ENCODE measurements at places on chromosomes 2 and 18.

GRCh38 chr18:34818064-34818463 is 108.0 kb downstream of the DTNA start:
- no peak for DNase-seq

DNA sequence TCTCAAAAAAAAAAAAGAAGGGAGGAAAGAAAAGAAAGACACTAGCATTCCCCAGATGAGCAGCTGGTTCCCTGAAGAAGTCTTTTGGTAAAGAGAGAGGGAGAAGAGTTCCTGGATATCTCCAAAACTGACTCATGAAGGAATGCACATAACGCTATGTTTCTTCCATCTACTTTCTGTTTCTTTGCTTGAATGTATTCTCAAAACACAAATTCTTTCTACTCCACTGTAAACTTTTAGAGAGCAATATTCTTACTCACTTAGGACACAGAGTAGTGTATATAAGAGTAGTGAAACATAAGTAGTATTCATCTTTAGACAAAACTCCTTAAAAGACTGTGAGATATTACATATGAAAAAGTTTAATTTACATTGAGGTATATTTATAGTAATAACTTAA is 64.2 kb downstream of the TRIP12 start:
- DNase-seq: no peak

- no peak for DNase-seq
Measured at GRCh38 chr2:176533505-176534193, 264.4 kb downstream of the MTX2 start.

DNA sequence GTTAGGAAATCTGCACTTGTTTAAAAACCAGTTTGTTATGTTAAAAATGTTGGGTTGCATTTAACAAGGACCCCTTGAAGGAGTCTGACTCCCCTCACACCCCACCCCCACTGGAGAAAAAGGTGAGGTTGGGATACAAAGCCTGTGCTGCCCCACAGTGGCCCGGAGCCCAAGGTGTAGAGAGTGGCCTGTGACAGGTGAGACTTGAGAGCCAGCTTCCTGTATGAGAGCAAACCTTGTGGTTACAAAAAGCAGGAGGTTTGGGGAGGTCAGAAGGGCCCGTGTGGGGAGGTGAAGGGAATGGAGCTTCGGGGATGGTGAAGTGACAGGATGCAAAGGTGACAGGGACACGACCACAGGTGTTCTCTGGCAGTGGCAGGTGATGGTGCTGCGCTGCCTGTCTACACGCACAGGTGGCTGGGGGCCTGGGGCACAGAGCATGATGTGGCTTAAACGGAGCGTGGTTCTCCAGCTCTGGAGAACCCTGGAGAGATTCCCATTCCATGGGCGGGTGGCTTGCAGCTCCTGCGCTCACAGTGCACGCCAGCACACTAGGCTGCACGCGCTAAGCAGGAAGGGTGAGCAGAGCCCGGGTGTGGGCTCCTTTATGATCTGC is 29.0 kb downstream of the IMPA2 start:
- DNase-seq: no peak

- DNase-seq: no peak
Measured at GRCh38 chr2:178238750-178239149, 44.4 kb downstream of the OSBPL6 start.

GRCh38 chr2:175750195-175750594 is 251.9 kb downstream of the LNPK start:
- DNase-seq: no peak

DNA sequence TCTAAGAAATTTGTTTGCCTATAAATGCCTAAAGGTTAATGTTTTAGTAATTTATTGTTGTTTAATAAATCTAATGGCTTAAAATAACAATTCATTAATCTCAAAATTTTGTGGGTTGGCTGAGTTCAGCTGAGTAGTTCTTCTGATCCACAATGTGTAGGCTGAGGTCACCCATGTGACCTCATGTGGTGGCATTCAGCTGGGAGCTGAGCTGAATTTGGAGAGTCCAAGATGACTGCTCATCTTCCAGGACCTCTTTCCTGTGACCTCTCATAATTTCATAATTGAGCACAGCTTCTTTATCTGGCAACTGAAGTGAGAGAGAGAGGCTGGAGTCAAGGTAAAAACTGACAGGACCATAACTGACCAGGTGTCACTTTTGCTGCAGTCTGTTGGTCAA is 132.4 kb downstream of the TXNL1 start:
- DNase-seq: no peak

DNA sequence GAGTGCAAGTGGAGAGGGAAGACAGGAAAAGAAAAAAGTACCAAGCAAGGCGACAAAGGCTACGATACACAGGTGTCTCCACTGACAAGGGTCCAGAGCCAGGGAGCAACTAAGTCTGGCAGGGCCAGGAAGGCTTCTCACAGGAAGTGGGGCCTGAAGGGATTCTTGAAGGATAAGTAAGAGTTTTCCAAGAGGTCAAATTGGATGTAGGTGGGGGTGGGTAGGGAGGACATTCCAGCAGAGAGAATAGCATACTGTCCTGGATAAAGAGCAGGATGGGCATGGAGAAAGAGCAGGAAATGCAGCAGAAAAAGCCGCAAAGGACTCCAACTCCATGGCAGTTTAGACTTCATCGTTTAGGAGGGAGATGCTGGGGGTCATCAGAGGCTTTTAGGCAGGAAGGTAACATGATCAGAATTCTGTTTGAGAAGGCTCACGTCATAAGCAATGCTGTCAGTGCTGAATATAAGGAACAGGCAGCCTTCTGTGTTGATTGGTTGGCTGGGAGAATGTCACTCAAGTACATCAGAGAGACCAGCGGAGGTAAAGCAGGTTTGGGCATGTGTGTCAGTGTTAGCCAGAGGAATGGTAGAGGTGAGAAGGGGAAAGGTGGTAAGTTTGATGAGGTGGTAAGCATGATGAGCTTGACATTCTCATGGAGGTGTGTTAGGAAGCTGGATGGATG is 35.1 kb downstream of the ARHGAP25 start:
- no peak for DNase-seq

DNA sequence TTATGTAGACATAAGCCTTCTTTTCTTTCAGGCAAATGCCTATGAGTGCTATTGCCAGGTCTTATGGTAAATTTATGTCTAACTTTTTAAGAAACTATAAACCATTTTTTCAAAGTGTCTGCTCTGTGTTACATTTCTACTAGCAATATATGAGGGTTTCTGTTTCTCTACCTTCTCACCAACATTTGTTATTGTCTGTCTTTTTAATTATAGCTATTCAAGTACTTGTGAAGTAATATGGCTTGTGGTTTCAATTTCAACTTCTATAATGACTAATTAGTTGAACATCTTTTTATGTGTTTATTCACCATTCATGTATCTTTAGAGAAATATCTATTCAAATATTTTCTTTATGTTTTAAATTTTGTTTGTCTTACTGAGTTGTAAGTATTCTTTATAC is 213.1 kb upstream of the MC4R start:
- DNase-seq: no peak

GRCh38 chr2:231640641-231641111 is 48.0 kb downstream of the TEX44 start:
- no peak for DNase-seq

DNA sequence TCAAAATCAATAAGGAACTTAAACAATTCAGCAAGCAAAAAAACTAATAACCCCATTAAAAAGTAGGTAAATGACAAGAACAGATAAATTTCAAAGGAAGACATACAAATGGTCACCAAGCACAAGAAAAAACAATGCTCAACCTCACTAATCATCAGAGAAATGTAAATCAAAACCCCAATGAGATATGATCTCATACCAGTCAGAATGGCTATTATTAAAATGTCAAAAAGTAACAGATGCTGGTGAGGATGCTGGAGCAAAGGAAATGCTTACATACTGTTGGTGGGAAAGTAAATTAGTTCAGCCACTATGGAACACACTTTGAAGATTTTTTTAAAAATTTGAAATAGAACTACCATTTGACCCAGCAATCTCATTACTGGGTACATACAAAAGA is 538.0 kb downstream of the TMX3 start:
- no peak for DNase-seq

DNA sequence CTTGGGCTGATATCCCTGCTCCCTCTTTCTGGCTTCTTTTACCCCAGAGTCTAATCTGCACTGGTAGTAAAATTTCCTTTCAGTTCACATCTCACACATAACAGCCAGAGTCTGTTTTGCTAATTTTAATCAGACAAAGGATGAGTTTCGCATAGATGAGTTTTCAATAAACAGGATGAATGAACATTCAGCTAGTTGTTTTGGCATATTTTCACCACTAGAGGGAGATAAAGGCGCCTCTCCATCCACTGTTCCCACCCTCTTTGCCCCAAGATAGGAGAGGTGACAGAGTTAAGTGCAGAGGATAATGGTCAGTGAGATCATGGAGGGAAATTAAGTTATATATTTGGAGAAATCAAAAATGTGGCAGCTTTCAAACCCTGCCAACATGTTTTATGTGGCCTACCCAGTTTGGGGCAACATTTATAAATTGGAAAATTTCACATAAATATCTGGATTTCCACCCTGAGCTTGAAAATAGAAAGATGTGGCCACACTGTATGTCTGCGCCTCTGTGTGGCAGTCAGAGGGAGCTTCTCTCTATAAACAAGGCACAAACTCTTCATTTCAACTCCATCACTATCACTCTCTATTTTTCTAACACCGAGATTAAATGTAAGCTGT is 48.5 kb upstream of the DTNA start:
- DNase-seq: peak; percentile 30

GRCh38 chr2:95509408-95509807 is 24.9 kb upstream of the TRIM43B start:
- DNase-seq: no peak

- no peak for DNase-seq
Measured at GRCh38 chr2:71589763-71590162, 136.4 kb downstream of the DYSF start.

GRCh38 chr2:1406434-1406833 is 6.8 kb upstream of the TPO start:
- no peak for DNase-seq

- no peak for DNase-seq
Measured at GRCh38 chr2:129748653-129749052, 230.8 kb upstream of the RAB6C start.

DNA sequence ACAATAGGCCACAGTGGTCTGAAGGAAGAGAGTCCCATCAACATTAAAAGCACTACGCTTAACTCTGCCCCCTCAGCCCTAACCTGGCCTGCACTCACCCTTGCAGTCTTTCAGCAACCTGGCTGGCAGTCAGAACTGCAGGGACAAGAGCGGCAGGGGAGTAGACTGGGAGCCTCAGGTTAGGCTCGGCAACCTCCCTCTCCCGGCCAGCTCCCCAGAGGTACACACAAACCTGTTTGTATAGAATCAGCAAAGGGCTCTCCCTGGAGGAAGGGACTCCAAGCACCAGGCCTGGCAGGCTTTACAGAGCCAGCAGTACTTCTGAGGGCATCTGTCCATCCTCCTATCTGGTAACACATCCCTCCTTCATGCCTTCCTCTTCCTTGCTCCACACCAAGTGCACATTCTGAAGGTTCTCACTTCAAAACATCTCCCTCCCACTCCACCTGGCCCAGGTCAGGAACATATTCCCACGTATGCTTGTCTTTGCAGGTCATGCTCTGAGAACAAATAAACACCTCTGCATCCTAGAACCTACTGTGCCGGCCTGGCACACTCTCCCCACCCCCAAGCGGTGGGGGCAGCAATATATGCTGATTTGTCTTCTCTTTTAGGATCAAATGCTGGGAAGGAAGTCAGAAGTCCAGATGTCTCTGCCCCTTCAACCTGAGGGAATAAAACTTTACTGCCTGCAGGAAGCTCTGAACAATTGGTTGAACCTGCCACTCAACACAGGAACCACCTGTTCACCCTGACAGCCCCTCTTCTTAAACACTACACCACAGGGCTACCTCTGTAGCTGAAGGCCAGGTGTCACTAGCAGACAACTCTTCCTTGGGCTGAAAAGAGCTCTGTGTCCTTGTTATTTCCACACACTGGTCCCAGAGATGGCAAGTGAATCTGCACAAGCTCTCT is 12.6 kb upstream of the SFXN5 start:
- no peak for DNase-seq

DNA sequence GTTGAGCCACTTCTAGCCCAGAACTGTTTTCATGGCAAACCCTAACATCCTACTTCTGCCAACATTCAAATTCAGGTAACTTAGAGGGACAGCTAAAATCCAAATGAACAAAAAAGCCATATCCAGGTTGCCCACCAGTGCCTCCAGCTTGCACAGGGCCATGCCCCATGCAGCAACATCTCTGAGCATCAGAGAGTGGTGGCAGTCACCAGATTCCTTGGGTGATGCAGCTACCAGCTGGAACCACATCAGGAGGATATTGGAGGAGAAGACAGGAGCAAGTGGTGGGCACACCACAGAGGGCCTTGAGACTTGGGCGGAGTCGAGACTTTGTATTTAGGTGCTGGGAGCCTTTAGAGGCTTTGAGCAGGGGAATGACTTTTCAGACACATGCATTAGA is 50.5 kb downstream of the SDC1 start:
- no peak for DNase-seq

DNA sequence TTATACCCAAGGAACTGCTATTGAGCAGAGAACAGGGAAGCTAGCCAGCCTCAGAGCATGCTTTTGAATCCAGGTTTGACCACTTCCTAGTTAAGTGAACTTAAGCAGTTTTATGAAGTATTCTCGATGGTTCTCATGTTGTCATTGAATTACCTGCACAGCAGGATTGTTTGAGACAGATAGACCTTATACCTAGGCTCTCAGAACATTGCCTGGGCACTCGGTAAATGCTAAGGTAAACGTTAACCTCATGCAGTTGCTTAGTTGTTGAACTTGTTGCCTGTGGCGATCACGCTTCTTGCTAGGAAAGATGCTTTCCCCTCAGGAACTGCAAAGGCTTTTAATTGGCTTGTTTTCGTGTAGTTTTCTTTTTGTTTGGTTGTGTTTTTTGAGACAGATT is 34.0 kb upstream of the CHMP1B start:
- DNase-seq: no peak

DNA sequence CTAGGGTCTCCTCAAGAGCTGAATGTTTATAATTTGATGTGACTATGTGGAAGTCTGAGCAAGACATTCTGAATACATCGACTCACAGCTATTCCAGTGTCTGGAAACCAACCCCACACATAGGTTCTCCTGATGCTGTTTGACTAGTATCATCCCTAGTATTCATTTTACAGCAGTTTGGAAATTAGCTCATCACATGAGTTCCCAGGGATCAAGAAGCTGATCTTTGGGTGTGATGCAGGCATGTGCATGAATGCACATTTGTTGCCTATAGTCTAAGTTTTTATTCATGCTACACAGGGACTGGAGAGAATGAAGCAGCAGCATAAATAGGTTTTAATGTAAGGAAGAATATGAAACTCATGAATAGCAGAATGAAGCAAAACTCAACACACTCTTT is 284.3 kb upstream of the SPRED2 start:
- DNase-seq: no peak

DNA sequence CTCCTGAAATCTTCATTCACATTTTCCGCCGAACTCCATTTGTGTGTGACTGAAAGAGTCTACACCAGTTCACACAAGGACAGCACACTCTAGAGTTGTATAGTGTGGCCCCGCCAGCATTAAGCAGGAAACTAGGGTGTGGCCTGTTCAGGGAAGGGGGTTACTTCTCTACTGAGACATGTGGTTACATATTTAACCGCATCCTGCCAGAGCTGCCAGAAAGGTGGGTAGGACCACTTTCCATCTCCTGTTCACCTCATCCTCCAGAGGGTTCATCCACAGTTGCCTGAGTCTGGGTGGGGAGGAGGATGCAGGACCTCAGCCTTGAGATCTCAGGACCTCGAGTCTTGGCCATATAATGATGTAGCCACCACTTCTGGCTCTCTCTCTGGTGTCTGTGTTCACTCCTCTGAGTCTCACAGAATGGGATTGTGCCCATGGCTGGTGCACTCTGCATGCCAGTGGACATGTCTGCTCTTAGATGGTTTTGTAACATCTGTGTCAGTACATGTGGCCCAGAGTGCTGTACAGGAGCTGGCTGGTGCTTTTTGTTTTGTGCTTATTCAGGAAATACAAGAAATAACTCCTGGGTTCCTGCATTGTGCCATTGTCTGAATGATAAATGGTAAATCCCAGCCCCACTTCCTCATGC is 7.7 kb upstream of the SP140L start:
- peak; percentile 63 for DNase-seq
